ENCODE measurements at places on chromosomes 3 and 15.

GRCh38 chr3:89699229-89699628 is 591.8 kb downstream of the EPHA3 start:
- no peak for DNase-seq

GRCh38 chr3:151377768-151378385 is 6.7 kb downstream of the P2RY12 start:
- DNase-seq: no peak

DNA sequence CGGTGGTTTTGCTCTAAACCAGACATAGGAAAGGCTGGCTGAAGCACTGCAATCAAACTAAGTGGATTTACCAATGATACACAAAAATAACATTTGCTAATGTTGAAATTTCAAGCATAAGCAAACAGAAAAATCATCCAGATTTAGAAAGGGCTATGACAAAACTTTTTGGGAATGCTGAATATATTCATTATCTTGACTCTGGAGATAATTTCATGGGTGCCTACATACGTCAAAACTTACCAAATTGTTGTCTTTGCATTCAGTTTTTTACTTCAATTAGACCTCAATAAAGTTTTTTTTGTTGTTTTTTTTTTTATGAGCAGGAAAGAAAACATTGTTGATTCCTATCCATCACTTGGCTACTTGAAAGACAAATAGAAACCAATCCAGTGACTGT is 140.8 kb downstream of the NR2E3 start:
- no peak for DNase-seq

DNA sequence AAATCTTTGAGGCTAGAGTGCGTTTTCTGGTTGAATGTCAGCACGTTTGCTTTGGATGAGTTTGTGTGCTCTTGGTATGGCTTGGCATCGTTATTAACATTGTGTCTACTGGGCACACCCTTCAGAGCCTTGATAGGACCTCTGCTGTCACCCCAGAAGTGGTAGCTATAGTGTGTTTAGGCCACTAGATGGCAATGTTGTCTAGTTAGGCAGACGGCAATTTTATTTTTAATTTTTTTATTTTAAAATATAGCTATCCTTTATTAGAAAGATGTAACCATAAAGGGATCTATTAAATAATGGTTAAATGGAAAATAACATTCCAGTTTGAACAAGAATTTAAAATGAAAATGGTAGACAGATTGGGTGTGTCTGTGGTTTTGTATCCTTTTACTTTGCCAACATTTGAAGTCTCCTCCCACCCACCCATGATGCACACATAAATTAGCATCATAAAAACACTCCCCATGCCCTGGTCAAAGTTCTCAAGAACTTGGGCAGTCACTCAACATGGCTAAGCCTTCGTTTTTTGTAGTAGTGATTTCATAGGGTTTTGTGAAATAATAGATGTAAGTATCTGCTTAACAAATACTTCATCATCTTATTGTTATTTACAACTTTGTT is 200.7 kb downstream of the KCNH8 start:
- no peak for DNase-seq
